ENCODE measurements at places on chromosomes 6 and 20.

- DNase-seq = no peak
These were observed 161.7 kb downstream of the GRM1 start for GRCh38 chr6:146190581-146190980.

DNA sequence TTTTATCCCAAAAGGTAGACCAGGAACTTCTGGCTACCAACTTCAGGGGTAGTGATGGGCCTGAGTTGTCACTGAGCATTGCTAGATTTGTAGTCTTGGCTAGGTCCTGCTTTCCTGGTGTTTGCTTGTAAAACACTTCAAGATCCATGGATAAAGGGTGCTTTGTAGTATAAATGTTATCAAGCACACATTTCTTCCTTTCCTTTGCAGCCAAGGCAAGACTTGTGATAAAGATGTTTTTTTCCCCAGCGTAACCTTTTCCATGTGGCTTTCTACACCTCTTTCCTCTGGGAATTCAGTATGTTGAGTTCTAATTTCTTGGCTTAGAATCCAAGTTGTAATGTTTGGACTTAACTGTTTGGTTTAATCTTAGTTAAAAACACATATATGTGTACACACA lies 122.8 kb upstream of the CLDN20 start:
- no peak for DNase-seq

DNA sequence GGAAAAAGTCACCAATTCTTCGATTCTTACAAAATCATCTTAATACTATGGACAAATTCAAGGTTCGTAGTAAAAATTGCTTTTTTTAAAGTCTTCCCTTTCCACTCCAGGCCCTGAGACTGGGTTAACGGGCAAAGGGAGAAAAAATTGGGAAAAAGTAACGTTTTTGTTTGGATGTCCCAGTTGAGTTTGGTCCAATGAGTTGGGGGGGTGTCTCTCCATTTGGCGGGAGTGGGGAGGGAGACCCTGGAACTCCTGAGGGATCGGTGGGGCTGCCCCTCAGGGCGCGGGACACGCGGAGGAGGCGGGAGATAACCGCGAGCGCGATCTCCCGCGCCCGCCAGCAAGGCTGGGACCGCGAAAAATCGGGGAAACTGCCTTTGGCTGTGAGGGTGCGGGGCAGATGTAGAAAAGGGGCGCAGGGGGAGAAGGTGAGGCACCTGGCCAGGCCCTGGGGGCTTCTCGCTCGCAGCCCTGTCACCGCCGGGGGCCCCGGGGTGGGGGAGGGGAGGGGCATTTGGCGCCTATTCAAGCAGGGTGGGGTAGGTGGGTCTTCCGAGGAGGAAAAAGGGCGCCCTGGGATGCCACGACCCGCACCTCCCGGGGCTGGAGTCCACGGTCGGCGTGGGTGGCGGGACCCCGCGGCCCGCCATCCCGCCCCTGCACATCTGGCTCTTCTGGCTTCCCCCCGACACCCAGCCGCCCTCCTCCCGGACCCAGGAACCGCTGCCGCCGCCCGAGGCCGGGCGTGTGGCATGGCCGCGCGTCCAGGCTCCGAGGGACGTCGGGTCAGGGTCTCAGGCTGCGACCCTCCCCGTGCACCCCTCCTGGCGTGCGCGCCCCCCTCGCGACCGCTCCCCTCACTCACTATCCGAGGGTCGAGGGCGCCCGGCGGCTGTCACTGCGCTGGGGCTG lies 595 bp downstream of the FBXO5 start:
- DNase-seq = no peak

- DNase-seq = no peak
These were observed 36.7 kb upstream of the ASXL1 start for GRCh38 chr20:32321390-32321789.

- no peak for DNase-seq
These were observed 167.5 kb downstream of the ZFAND3 start for GRCh38 chr6:37987018-37987417.

All from CD4-positive, alpha-beta T cell treated with Interferon gamma for 1 hour (primary cell).